ENCODE measurements at places on chromosomes 7 and 10.

DNA sequence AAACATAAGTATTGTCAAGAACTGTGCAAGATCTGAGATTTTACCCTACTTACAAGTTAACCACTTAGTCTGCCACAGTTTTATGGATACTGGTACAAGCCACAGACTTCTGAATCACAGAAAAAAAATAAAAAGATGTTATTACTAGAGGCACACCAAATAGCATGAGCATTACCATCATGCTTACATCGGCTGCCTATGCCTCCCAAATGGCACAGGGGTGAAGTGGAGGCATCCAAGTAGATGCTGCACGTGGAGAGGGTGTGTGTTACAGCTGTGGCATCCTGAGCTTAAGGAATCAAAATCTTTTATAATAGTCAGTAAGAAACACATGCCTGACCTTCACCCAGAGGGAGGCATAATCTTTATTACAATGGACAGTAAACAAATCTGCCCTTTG lies 207.8 kb downstream of the TFEC start:
- no peak for DNase-seq

DNA sequence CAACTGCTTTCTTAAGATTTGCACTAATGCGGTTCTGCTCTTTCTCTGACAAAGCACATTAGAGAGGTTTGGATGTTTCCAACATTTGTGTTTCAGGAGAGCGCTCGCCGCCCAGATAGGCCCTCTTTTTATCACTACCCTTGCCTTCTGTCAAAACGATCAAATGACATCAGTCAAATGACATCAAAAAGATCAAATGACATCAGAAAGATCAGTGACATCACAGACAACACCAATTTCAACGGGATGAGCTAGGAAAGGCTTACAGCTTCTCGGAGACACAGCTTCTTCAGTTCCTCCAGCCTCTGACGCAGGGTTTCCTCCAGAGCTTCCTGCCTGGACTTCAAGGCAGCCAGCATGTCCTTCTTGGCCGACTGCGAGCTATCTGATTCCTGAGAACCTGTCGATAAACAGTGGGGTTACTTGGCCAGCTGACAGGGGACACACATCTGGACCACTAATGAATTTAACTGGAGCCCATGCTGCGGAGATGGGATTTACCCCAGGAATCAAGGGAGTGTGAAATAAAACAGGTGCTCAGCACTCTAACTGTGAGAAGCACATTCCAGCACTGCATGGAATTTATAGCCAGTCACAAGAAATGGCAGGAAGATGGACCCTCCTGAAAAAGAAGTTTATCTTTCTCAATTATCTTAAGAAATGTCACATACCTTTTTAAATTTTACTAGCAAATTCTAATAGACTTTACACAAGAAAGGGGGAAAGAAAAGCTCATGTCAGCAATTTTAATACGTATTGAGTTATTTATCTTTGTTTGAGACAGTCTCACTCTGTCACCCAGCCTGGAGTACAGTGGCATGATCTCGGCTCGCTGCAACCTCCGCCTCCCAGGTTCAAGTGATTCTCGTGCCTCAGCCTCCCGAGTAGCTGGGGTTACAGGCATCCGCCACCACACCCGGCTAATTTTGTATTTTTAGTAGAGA lies 88.2 kb downstream of the PRPF18 start:
- no peak for DNase-seq

DNA sequence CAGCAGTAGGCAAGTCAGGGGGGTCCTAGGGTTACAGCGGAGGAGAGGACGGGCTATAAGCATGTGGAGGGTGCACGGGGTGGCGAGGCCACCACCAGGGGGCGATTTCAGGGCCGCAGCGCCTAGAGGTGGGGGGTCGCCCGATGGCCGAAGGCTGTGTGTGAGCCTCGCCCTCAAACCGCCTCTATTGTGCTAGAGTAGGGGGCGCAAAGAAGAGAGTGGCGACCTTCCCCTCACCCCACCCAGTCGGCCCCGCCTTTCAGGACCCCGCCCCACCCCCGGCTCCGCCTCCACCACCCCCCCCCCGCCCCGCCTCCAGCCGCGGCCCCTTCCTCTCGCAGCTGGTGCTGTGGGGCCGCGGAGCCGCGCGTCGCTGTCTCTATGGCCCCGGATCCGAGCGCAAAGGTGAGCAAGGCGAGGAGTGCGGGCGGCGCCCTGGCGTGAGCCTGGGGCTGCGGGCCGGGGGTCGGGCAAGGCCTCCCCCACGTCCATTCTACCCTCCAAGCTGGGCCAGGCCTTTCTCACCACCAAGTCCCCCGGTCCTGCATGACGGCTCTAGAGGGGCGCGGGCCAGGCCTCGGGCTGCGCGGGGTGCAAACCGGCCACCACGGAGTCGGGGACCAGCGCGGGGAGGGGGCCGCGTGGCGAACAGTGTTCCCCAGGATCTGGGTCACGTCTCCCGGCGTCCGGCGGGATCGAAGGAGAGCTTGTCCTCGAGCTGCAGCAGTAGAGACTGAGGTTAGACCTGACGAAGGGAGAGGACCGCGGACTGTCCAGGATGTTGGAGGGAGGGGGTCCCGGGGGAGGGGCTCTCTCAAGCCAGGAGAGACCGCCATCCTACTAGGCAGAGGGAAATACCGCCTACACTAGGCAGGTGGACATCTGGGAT lies at the start of gene SEMA4G:
SEMA4G (plus strand) TSS at position 318 of the 889 bp plus-strand sequence. CDS start 3,409 bp downstream, outside the sequence.
- DNase-seq = peak; percentile 87

DNA sequence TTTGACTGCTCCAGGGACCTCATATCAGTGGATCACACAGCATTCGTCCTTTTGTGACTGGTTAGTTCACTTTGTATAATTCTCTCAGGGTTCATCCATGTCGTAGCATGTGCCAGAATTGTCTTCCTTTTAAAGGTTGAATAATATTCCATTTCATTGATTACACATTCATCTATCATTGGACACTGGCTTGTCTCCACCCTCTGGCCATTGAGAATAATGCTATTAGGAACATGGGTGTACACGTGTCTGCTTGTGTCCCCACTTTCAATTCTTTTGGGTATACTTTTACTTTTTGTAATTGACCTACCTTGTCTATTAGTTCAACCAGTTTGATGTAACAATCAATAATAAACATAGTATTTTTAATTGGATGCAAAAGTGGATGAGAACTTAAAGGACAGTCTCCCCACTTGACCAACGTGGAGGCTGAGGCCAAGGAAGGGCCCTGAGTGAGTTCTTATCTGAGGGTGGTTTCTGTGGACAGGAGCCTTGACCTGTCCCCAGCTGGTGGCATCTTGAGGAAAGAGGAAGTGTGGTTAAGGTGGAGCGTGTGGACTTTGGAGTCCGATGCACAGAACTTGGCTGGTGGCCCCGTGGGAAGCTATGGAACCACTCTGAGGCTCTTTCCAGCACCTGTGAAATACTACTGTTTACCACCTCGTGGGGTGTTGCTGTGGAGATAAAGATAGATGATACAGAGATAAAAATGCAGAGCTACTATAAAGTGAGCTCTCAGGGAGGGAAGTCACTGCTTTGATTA lies 16.6 kb downstream of the WDFY4 start:
- no peak for DNase-seq

DNA sequence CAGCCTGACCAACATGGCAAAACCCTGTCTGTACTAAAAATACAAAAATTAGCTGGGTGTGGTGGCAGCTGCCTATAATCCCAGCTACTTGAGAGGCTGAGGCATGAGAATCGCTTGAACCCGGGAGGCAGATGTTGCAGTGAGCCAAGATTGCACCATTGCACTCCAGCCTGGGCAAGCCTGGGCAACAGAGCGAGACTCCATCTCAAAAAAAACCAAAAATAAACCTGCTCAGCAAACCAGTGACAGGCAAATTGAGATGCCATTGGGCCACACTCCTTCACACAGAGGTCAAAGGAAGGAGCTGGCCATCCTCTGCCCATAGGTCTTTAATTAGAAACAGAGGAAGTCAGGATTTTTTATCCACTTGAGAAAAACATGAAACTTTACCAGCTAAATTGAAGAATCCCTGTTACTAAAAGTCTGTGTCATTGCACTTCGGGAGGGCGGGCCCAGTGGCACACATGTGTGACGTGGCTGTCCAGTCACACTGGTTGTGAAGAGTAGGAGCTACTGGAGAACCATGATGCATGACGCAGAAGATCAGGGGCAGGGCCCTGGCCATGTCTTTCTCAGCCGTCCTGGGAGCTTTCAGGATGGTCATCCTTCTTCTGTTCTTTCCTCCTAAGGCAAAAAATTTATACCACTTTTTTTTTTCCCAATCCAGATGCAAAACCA lies 118.3 kb upstream of the ZNF438 start:
- no peak for DNase-seq

GRCh38 chr7:23273141-23273599 lies 26.0 kb upstream of the MALSU1 start:
- peak; percentile 88 for DNase-seq

DNA sequence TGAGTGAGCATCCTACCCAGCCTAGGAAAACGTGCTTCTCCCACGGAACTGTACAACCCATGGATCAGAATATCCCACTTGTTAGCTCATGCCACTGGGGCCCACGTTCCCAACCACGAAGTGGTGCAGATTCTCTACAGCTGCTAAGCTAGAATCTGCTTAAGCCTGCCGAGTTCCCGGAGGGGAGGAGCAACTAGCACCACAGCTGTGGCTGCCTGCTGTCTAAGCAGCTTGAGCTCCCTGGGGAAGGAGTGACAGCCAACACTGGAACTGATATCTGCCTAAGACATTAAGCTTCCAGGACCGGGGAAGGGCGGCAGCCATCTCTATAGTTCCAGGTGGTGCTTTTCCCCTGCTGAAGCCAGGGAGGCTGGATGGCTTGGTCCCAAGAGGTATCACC lies 334.7 kb upstream of the CHRM2 start:
- no peak for DNase-seq

DNA sequence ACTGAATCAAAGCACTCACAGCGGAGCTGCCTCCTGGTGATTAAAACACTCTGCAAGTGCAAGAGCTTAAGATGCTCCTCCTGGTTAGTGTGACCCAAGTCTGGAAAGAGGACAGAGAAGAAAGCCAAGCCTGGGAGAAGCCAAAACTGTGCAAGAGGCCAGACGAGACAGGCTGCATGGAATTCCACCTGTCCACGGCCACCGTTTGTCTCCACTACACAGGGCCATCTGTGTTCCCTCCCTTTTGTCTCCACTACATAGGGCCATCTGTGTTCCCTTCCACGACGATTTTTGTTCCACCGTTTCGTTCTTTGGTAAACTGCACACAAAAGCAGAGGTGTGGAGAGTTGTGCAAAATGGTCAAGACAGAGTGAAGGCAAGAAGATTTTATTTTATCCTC lies 233.0 kb downstream of the DIP2C start:
- DNase-seq = no peak

GRCh38 chr7:28847681-28848080 lies 110.4 kb downstream of the TRIL start:
- DNase-seq = peak; percentile 35

GRCh38 chr10:43942096-43942850 lies 293.6 kb upstream of the ZNF32 start:
- peak; percentile 41 for DNase-seq

DNA sequence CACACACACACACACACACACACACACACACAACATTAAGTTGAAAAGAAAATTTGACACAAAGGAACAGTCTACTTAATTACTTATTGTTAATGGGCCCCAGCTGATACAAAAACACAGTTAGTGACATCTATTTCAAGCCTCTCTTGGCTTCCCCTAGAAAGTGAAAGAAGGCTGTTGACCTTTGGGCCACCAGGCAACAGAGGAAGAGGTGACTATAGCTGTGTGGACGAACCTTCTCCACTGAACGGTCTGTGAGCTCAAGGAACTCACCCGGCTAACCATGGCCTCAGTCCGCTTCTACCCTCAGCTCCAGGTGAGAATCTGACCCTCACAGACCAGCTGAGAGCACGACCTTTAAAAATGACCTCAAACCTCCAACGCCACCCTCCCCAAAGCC lies 32.9 kb upstream of the CALN1 start:
- no peak for DNase-seq

GRCh38 chr10:17989908-17990767 lies 38.4 kb downstream of the SLC39A12 start:
- no peak for DNase-seq

DNA sequence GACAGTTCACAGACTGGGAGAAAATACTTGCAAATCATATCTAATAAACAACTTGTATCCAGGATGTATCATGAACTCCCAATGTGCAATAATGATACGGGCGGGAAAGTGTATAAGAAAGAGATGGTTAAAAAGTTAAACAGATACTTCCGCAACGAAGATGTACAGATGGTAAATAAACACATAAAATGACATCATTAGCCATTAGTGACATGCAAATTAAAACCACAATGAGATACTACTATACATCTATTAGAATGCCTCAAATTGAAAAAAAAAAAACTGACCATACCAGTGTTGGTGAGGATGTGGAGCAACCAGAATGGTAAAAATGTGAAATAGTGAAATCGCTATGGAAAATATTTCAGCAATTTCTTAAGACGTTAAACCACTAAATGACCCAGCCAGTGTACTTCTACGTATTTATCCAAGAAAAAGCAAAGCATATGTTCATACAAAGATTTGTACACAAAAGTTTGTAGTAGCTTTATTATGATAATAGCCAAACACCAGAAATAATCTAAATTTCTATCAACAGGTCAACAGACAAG lies 83.5 kb downstream of the IPMK start:
- no peak for DNase-seq

DNA sequence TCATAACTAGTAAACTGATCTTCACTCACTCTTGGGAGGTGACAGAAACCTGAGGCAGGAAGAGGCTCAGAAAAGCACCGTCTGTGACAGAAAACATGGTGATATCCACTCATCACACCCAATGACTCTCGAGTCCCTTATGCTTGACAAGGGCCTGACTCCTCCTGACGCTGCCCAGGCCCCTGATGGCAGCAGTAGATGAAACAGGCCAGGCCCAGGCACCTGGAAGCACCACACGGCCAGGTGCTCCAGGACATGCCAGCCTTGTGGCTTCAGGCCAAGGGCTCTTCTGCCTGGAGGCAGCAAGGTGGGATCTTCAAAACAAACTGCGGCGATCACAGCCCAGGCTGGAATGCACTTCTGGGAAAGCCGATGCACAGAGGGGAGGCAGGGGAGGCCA lies 89.3 kb downstream of the MAD1L1 start:
- no peak for DNase-seq

DNA sequence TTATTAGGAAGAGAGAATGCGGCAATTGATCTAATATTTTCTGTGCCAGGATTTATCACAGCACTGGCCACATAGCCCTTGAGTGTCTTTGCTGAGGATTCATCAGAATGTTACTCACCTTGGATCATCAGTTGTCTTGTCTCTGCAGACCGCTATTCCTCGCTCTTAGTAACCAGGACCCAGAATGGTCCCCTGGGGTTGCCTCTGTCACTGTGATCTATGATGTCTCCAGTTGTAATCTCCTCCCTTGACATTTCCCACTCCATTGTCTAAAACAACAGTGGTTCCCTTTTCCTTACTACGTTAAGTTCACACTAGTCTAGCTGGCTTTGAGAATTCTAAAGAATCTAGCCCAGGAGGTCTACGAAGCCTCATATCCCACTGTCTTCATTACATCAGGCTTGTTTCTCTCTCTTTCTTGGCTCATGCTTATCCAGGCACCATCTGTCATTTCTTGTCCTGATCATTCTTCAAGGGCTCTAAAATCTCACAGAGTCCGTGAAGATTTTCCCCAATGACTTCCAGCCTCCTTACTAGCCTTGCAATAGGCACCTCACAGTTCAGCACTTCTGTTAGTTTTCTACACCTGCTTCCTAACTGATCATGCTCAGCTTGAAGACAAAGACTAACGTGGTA lies 125.8 kb downstream of the CUBN start:
- DNase-seq = no peak

All from ecto neural progenitor cell (in vitro differentiated cells).